Activated T-cell treated with anti-CD3 and anti-CD28 coated beads for 1 hour (primary cell): ENCODE measurements at places on chromosomes 5 and 9.

DNA sequence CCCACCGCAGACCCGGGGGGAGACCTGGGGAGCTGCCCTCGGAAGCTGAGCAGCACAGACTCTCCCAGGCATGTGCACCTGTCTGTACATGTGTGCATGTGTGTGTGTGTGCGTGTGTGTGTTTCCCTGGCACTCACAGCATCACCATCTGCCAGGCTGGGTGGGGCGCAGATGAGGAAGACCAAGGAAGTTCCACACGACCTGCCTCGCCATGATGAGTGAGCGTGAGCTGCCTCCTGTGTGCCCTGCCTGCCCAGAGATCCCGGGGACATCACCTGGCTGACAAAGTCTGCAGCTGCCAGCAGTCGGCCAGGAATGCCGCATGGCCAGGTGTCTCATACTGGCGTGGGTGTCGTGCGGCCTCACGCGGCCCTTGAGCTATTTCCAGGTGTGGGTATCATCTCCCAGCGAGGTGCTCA lies 4.0 kb upstream of the GPSM1 start:
- no peak for DNase-seq

GRCh38 chr9:2718698-2719033 lies 1.4 kb downstream of the KCNV2 start:
- no peak for DNase-seq

DNA sequence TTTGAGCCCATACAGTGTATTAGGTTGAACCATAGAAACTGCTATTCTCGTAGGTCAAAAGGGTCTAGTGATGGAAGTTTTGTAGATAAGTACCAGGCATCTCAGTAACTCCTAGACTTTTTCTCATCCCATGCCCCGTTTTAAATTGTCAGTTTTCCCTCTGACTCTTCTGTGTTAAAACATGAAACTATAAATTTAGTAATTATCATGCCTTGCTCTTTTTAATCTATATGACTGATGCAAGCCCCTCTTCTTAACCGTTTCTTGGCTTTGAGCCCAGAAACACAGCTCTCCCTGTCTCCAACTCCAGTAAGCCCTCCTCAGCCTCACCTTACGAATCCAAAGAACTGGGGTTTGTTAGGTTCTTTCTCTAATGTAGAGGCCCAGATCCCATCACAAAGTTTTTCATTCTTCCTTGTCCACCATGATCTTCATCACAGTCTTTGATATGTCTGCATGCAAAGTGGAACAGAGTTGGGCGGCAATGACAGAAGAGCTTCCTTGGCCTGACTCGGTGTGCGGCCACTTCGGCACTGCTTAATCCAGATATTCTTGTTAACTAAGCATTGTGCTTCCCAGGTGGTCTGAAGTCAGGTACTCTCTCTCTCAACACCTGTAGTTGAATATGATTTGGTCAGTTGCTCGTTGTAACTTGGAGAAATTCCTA lies 21.1 kb downstream of the RGMB start:
- DNase-seq, result no peak

GRCh38 chr5:173452119-173452905 lies 124.1 kb upstream of the STC2 start:
- DNase-seq, result no peak

DNA sequence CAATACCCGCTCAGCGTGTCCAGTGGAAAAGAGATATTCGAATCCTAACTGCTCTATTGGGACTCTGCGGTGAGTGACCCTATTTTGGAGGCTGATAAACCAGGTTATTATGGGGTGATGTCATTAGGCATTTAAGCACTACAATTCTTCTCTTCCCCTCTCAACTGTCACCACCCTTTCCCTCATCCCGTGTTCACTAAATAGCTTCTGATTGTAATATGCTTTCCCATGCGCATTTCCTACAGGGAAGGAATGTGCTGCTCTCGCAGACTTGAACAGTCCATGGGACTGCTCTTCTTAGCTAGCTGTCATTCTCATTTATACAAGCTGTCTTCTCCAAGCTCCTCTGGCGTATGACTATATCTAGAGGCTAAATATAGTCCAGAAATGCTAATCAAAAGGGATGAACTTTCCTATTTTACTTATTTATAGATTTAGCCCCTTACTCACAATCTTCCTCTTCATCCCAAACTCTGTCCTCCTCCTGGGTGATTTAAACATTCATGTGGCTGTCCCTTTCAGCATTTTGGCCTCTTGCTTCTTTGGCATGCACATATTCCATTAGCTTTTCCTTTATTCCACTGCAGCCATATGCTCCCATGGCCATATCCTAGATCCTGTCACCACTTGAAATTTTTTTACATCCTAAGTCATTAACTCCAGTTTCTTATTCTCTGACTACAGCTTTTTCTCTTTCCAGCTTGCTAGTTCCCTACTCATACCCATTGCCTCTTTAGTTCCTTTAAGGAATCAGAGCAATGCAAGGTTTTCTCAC lies 39.6 kb upstream of the CSNK1G3 start:
- no peak for DNase-seq

DNA sequence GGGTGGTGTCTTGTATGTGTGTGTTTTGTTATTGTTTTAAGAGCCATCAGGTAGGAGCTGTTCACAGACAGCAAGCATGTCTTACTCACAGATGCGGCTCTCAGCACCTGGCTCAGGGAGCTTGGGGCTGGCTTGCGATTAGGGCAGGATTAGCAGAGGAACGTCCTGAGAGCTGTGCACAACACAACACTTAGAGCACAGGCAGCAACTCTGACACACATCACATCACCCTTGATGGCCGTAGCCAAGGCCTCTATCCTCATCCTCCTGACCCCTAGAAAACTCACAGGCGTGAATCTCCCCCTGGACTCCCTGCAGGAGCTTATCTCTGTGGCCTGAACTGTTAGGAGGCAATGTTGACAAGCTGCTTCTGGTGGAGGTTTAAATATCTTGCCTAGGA lies 7.1 kb upstream of the IL17B start:
- no peak for DNase-seq

- no peak for DNase-seq
These were observed 43.3 kb upstream of the ZNF622 start for GRCh38 chr5:16508730-16509531.

DNA sequence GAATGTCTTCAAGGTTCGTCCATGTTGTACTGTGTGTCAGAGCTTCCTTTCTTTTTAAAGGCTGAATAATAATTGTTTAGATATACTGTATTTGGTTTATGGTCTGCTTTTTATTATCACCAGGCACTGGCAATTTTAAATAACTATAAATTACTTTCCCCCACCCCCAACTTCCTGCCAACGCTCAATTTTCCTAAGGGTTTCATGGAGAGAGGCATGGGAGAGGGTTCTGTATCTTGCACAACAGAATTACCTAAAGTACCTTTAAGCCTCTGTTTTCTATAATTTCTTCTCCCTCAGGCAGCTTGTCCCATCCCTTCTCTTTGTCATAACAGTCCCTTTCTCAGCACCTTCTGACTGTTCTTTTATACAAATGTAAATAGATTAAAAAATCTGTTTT lies 10.4 kb downstream of the PSAT1 start:
- no peak for DNase-seq

DNA sequence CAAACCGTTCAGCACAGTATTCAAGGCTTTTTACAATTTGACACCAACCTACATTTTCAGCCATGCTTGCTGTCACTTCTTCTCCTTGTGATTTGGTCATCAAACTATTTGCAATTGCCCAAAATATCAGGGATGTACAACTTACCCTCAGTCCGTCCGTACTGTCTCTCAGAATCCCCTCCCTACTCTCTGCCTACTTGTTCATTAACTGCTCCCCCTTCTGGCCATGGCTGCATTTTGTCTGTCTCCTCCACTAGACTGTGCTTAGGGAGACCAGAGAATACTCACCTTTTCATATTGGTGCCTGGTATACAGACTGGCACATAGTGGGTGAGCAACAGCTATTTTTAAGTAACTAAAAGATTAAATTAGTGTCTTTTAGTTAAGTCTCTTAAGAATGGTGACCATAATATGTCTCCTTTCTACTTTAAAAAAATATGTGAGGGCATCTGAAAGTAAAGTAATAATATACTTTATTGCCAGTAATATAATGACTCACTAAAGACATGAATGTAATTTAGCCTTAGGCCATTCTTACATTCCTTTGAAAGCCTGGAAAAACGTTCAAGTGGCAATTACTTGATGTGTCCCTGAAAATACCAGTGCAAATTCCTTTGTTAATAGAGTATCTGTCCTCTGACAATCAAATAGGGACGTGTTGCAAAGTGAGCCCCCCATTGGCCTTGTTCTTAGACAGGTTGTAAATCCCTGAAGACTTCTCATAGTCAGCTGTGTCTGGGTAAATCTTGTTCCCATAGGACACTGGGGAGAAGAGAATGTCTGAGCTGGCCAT lies 27.8 kb downstream of the PRLR start:
- peak; percentile 8 for DNase-seq

DNA sequence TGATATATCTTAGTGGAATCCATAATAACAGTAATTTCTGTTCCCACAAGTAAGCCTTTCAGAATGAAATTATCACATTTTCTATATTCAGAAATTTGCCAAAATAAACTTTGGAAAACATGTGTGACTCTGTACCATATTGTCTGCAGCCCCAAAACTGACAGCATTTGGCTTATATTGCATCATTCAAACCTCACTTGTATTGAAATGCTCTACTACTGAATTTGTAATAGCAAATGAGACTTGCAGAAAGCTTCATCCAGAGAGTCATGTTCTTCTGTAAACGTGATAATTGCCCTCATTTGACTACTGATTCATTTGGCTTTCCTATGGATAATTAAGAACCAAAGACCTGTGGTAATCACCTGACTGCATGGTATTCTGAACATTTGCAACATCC lies 1249.5 kb upstream of the CDH18 start:
- no peak for DNase-seq

- no peak for DNase-seq
These were observed 1.7 kb upstream of the TSLP start for GRCh38 chr5:111069839-111070238.

DNA sequence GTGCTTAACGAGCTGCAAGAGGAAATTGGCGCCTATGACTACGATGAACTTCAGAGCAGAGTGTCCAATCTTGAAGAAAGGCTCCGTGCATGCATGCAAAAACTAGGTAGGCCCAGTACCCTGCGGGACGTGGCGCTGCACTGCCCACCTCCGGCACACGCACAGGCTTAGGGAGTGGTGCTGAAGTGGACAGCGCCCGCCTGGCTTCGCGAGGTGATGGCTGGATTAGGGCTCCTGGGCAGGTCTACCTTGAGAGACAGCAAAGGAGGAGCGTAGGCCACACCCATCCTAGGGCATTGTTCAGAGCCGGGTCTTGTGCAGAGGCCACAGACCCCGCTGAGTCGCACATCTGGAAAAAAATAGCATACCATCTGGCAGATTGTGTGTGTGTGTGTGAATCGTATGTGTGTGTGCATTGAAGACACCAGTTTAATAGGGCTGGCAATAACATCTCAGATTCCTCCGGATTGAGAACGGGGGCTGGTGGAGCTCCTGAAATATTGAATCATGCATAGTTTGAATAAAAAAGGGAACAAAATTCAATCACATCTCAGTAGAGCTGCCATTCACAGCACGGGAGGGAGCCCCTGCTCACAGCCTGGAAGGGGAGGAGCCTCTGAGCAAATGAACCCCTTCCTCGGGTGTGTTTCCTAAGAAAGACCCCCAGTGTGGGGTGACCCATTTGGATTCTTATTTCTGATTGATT lies 11.1 kb downstream of the OLFM1 start:
- no peak for DNase-seq

DNA sequence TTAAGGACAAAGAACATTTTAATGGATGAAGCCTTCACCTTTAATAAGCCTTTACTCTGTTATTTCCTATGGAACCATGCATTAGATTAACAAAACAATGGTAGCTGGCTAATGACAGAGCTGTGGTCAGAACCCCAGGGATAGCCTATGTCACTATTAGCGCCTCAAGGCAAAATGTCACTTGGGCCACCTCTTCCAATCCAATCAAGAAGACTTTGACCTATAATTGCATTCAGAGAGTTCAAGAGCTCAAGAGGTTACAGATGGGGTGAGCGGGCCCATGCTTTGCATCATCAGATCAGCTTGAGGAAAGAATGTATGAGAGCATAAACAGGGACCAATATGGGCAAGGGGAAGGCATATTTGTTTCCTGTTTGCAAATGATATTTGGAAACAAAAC lies 425.1 kb downstream of the ARHGEF28 start:
- no peak for DNase-seq

- no peak for DNase-seq
These were observed 4.9 kb downstream of the TRAF1 start for GRCh38 chr9:120921661-120922181.

DNA sequence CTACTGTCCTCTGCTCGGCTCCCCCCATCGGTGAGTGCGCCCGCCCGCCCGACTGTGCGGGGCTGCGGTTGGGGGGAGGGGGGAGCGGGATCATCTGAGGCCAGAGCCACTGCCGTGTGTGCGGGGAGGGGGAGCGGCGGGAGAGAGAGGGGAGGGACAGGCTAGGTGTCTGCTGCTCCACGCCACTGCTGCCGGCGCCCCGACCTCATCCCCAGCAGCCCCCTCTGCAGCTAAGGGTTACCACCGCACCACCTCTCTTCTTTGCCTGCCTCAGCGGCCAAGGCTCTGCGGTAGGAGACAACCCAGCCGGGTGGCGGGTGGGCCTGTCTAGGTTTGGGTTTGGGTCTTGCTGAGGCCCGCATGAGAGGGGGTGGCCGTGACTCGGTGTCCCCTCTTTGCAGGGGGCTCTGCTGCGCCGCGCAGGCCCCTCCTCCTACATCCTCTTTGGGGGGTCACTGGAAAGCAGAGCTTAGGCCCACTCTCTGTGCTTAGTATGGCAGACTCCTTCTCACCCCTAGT lies 670 bp upstream of the PURA start:
- no peak for DNase-seq

GRCh38 chr5:145347026-145347616 lies 488.0 kb downstream of the PRELID2 start:
- DNase-seq, result no peak

DNA sequence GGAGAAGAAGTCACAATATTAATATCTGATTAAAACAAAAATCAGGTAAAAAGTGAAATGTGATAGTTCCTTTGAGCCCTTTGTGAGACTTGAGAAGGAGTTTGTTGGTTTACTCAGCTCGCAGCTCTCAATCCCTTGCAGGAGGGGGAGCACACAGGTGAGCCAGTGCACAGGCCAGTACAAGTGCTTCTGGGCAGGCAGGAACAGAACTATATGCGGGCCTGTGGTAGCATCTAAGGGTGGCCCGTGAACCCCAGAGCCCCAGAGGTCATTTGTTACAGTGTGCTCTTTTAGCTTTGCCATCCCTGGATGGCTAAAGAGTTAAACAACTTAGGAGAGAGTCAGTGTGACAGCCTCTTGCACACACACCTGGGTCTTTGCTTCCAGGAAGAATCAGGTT lies 215.3 kb upstream of the EDIL3 start:
- no peak for DNase-seq

GRCh38 chr5:135739383-135739981 lies 95.0 kb upstream of the SLC25A48 start:
- no peak for DNase-seq

DNA sequence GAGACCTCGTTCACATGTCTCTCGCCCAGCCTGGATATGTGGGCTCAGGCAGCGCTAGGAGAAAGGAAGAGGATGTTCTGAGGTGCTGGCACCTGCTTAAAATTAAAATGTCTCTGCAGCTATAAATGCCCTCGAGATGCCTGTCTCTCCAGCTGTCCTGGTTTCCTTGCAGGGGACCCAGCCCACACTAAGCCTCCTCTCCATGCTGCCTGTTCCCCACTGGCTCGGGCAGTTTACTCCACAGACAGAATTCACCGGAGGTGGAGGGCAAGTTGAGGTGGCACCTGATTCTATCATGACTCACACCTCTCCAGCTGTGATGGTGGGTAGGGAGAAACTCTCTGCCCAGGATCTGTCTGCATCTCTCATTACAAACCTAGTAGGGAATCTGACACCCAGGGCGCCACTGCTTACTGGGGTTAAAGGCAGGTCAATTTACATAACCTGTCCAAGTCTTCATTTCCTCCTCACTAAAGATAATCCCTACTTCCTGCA lies 420.9 kb downstream of the SPOCK1 start:
- DNase-seq, result no peak
